Keratinocyte (primary cell): ENCODE measurements at places on chromosomes 2 and 18. TPM values are rescaled to one million over a fixed set of nuclear protein-coding genes. Genes with fewer than 3 reads are reported as not detected.

The SH3RF3 gene
- polyA plus RNA-seq, result 0.08 to 0.18 TPM (median 0.17 TPM) in 3 replicates

The B3GNT7 gene
- 0.08 TPM in 1 of 3 replicates, not detected in the others for polyA plus RNA-seq

The SERPINB7 gene
- 293 to 589 TPM (median 408 TPM) in 3 replicates for polyA plus RNA-seq

The CDK5R2 gene
- 0.03 TPM in 2 of 3 replicates, not detected in the other for polyA plus RNA-seq

The SLC40A1 gene
- 0.02 to 0.18 TPM (median 0.09 TPM) in 3 replicates for polyA plus RNA-seq

The ANKRD36 gene
- polyA plus RNA-seq, result 2.6 to 5.2 TPM (median 4.6 TPM) in 3 replicates

The RIF1 gene
- polyA plus RNA-seq, result 7.2 to 11.5 TPM (median 7.5 TPM) in 3 replicates

The UXS1 gene
- polyA plus RNA-seq, result 43.5 to 68.3 TPM (median 49.3 TPM) in 3 replicates

The RHOB gene
- polyA plus RNA-seq, result 23.6 to 28.3 TPM (median 25.3 TPM) in 3 replicates

The STARD6 gene
- 0.30 TPM in 1 of 3 replicates, not detected in the others for polyA plus RNA-seq

The SLC5A7 gene
- polyA plus RNA-seq, result not detected in 3 replicates

The RPRM gene
- not detected in 3 replicates for polyA plus RNA-seq

The PLCL1 gene
- 0.01 TPM in 2 of 3 replicates, not detected in the other for polyA plus RNA-seq

The ASPRV1 gene
- polyA plus RNA-seq, result 0.44 to 3.4 TPM (median 1.5 TPM) in 3 replicates

The C2orf78 gene
- not detected in 3 replicates for polyA plus RNA-seq
